ENCODE measurements at places on chromosomes 7 and 10.
A peak's percentile ranks its signal among the peaks of the same experiment; 100 is the strongest.

DNA sequence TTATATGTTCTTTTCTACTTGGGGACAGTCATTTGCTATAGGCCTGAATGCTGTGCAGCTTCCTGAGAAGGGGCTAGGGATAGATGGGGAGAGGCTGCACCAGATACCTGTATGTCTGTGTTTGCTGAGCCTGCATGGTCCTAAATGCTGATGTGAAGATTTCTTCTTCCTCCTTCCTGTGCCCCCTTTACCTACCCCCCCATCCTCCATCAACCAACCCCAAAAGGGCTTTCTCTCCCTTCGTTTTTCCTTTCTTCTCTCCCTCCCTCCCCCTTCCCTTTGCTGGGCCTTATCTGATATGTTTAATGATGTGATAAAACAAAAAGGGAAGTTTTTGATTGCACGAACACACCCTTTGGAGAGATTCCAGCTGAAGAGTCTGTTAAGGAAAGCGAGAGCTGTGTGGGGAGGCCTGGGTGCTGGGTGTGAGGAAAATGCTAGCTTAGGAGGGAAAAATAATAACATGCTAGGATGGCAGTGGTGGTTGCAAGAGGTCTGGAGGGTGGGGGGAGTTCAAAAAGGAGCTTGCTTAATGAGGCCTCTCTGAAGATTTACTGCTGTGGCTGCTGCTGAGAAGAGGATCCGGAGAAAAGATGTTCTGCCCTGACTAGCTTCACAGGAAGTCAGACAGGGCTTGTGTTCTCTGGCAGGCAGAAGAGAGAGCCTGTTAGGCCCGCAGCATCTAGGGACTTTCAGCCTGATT is 101.8 kb downstream of the SAMD9 start:
- no peak for DNase-seq

DNA sequence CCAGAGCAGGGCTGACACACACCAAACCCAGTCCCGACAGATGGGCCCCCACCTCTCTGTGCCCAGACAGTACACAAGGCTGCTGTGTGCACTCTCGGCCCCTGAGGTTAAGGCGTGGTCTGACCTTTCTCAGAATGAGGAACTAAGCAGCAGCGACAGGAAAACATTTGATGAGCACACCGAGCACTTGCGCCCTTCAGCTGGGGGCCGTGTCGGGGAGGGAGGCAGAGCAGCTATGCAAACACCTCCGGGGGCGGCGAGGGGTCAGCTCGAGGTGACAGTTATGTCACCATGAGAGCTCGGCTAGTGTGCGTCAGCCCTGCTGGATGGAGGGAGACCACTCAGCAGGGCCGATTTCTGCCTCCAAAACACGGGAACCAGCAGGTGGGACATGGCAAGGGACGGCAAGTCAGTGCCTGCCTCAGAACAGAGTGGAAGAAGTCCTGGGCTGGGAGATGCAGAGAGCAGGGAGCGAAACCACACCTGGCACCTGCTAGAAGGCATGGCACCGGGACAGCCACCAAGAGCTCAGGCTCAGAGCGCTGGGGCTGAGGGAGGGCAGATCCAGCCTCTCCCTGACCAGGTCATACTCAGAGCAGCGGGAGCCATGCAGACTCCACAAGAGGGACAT is 57.4 kb downstream of the CHST15 start:
- no peak for DNase-seq

DNA sequence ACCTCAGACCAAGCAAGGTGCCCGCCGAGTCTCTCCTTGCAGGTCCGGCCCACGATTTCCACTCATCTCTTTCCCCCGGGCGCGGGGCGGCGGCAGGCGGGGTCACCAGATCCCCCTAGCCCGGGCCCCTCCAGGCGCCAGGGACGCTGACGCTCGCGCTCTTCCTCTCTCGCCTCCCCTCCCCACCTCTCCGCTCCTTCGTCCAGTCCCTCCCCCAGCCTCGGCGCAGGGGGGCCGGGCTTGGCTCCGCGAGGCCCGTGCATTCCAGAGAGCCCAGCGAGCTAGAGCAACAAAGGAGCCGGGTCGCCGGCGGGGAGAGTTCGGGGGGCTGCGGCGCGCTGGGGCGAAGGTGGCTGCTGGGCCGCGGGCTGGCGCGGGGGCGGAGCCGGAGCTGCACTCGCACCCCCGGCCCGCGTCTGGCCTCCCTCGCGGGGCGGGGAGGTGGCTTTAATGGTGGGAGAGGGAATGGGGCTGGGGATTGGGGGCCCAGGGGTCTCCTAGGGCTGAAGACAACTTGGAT is at the start of gene SMO:
SMO (plus strand) TSS at position 262 of the 520 bp plus-strand sequence. CDS start 519 bp downstream, outside the sequence.
- peak; percentile 5 for DNase-seq

DNA sequence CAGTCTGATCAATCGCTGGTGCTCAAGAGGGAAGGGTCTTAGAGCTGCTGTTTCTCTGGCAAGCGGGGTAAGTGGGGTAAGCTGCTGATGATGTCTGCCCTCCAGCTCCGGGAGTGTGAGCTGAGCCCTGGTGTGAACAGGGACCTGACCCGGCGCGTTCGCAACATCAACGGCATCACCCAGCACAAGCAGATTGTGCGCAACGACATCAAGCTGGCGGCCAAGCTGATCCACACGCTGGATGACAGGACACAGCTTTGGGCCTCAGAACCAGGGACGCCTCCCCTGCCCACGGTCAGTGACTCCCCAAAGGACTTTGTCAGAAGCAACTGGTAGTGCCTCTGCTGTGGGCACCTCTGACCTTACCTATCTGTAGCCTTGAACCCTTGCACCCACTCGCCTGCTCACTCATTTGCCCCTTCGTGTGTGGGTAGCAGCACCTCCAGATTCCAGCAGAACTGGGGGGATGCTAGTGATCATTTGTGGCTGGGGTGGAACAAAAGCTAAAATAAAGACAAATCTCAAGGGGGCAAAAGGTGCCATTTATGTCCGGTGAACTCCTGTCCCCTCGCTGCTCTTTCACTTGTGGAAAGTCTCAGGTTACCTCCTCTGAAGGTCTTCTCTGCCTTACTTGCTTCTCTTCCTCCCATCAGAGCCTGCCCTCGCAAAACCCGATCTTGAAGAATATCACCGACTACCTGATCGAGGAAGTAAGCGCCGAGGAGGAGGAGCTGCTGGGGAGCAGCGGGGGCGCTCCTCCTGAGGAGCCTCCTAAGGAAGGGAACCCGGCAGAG is 3.2 kb downstream of the UFSP1 start:
- DNase-seq, result no peak

GRCh38 chr7:83832009-83832408 is 183.1 kb upstream of the SEMA3E start:
- DNase-seq, result no peak

- no peak for DNase-seq
Measured at GRCh38 chr7:159107161-159107892, 37.3 kb downstream of the VIPR2 start.

GRCh38 chr10:130358981-130359650 is 222.9 kb downstream of the GLRX3 start:
- no peak for DNase-seq

GRCh38 chr7:70014472-70015177 is 416.4 kb downstream of the AUTS2 start:
- no peak for DNase-seq

GRCh38 chr7:8618441-8619070 is 185.1 kb downstream of the NXPH1 start:
- no peak for DNase-seq

DNA sequence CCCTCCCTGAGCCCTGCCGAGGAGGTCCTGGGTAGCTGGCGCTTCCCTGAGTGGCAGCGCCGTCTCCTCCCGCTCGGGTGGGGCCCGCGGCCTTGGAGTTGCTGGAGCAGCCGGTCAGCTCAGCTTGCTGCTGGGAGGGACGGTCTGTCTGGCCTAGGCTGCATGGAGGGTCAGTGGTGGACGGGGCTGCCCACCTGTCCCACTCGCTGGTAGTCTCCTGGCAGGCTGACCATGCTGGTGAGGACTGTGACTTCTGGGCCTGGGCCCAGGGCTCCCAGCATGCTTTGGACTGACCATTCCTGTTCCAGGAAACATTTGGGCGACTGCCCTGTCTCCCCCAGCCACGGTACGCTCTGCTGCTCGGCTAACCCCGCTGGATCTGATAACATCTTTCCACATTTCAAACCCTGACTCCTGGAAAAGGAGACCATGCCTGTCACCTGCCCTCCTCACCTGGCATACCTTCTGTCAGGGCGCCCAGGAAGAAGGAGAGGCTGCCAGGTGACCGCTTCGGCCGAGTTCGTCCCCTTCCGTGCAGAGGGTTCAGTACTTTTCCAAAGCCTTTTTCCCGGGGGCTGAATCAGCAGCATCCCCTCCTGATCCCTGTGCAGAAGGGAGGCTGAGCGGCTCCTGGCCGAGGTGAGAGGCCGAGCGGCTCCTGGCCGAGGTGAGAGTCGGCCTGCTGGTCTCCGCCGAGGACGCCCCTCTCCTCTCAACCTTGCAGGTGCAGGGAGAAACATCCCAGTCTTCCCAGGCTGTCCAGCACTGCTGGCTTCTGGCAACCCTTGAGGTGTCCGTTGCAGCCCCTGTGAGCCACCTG is 43.4 kb downstream of the FAM20C start:
- DNase-seq, result no peak

DNA sequence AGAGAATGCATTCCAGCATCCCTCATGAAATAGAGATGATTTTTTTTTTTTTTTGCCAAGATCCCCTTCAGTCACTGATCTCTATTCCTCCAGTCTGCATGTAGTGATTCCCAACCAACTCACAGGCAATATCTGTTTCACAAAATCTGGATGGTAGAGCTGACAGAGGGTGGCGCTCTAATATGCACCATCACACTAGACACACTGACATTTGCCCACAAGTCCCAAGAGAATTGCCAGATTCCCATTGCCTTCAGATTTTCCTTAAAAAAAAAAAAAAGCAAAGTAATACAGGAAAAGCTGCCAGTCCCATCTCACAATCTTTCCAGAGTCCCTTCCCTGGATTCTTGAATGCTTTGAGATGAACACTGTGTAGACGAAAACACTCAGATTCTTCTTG is 301.0 kb downstream of the SORCS1 start:
- DNase-seq, result no peak

GRCh38 chr7:1855725-1856160 is 185.7 kb downstream of the ELFN1 start:
- DNase-seq, result no peak

- DNase-seq, result no peak
Measured at GRCh38 chr10:34941471-34942357, 126.6 kb upstream of the PARD3 start.

DNA sequence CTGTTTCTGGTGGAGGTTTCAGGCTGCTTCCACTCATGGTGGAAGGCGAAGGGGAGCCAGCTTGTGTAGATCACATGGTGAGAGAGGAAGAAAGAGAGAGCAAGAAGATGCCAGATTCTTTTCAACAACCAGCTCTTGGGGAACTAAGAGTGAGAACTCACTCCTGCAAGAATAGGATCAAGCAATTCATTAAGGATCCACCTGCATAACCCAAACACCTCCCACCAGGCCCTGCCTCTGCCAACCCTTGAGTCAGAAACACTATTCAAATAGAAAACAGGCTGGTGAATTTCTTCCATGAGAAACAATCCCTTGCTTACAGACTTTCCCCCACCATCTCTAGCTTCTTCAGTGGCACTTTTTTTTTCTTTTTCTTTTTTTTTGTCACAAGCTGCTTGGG is 317.2 kb downstream of the GPR158 start:
- no peak for DNase-seq

DNA sequence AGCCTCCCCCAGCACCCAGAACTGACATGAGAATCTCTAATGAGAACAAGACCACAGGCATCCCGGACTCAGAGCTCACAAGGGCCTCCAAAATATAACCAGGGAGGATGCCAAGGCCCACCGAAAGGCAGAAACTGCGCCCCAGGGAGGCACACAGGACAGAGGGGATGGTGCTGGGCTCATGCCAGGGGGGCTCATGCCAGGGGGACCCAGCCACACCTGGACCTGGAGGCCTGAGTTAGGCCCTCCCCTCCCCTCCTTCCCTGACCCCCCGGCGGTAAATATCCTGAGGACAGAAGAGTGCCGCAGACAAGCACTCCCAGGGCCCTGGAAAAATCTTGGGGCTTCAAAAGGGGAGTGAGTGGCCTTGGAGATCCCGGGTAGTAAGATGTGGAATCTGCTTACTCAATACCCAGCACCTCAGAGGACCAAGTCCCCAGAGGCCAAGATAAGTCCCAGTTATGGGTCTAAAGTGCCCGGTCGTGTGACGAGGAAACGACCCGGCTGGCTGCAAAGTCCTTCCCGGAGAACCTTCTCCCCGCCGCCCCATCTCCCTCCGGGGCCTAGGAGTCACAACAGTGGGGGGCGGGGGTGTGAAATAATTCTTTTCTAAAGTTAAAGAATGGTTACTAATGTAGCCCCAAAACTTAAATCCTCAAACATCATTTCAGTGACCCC is 11.9 kb downstream of the PDGFA start:
- no peak for DNase-seq

- DNase-seq, result no peak
Measured at GRCh38 chr7:157729566-157729965, 392.8 kb downstream of the DNAJB6 start.

DNA sequence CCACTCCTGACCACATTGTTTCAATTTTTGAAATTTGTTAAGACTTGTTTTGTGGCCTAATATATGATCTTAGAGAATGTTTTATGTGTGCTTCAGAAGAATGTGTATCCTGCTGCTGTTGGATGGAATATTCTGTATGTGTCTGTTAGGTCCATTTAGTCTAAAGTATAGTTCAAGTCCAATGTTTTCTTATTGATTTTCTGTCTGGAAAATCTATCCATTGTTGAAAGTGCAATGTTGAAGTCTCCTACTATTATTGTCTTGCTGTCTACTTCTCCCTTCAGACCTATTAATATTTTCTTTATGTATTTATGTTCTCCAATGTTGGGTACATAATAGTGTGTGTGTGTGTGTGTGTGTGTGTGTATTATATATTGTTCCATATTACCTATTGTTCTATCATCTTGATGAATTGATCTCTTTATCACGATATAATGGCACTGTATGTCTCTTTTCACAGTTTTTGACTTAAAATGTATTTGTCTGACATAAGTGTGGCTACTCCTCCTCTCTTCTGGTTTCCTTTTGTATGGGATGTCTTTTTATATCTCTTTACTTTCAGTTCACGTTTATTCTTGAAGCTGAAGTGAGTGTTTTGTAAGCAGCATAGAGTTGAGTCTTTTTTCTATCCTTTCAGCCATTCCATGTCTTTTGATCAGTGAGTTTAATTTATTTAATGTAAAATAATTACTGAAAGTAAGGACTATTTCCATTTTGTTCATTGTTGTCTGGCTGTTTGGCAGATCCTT is 61.3 kb downstream of the AKR1D1 start:
- DNase-seq, result no peak

DNA sequence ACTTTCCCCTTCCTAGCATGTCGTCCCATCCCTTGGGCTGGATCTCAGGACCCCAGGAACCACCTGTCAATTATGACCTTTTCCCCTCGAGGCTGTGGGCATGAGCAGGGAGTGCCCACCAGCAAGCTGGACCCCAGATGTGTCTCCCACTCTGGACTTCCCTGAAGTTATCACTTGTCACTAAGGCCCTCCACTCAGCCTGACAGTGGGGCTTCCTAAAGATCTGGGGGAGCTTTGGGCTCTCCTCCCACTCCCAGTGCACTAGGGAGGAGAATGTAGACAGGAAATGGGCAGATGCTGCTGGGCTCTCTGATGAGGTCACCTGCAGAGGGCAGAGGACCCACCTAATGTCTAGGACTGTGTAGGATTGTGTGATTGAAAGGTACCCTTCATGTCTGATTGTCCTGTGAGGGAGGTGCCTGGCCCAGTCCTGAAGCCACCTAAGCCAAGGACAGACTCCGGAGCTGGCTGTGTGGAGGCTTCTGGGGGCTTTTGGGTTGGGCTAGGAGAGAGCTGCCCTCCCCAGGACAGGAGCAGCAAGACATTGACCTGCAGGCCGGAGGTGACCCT is 18.7 kb downstream of the MYO1G start:
- no peak for DNase-seq

GRCh38 chr10:68633816-68634466 is 73.8 kb downstream of the TET1 start:
- no peak for DNase-seq

GRCh38 chr7:105030447-105030846 is 16.4 kb downstream of the KMT2E start:
- no peak for DNase-seq

GRCh38 chr7:105799006-105799405 is 77.4 kb downstream of the ATXN7L1 start:
- no peak for DNase-seq

Data from effector CD8-positive, alpha-beta T cell (primary cell).